ENCODE measurements at places on chromosomes 13 and 19. TPM values are rescaled to one million over a fixed set of nuclear protein-coding genes. Genes with fewer than 3 reads are reported as not detected.

GRCh38 chr19:52990759-52991418 lies 22.8 kb upstream of the ERVV-1 start:
- no peak for DNase-seq

DNA sequence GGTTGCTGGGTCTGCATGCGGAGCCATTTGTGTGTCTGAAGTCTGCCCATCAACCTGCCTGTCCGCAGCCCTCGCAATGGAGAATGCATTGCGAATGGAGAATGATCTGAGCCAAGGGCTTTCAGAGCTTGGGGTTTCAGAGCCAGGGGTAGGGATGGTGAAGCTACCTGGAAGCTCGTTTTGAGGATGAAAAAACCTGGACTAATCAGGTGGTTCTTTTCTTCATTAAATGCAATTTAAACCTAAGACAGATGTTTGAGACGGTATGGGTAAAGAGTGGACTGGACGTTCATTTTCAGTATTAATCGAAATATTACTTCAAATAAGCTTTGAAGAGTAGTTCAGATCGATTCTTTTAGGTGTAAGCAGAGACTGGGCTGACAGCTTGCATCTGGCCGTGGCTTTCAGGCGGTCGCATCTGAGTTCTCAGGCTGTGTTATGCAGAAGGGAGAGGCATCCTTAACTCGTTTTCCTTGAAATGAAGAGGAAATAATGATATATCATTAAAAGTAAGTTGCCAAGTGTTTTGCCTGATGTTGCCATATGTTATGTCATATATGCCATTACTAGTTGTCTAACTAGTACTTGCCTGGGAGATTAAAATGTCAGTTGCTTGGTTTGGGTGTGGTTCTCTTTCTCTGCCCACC lies 801 bp downstream of the MCF2L start:
- no peak for DNase-seq

TECR gene
- total RNA-seq: 54.2 TPM

ANGPTL8 gene
- total RNA-seq: 4.7 TPM

Measured in omental fat pad (tissue), 4 donors.